ENCODE measurements at places on chromosomes 3 and 15. TPM values are rescaled to one million over a fixed set of nuclear protein-coding genes. Genes with fewer than 3 reads are reported as not detected.

Gene ACOX2
- total RNA-seq = not detected

Gene IQCF5
- not detected for total RNA-seq

Gene SLC27A2
- 25.2 TPM for total RNA-seq

DNA sequence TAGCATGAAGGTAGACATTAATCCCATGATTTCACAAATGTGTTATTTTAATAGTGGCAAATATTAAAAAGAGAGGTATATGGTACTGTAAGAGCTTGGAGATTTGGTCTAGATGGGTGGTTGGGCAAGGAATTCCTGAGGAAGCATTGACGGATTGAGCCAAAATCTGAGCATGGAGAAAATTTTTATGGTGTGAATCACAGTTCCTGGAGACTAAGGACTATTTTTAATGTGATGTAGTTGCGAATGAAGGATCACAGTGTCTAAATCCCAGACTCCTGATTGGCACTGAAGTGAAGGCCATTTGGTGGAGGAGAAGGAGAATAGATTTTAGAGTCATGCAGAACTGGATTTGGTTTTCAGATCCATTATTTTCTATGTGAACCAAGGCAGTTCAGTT lies 188.7 kb upstream of the FEZF2 start:
- DNase-seq = no peak

DNA sequence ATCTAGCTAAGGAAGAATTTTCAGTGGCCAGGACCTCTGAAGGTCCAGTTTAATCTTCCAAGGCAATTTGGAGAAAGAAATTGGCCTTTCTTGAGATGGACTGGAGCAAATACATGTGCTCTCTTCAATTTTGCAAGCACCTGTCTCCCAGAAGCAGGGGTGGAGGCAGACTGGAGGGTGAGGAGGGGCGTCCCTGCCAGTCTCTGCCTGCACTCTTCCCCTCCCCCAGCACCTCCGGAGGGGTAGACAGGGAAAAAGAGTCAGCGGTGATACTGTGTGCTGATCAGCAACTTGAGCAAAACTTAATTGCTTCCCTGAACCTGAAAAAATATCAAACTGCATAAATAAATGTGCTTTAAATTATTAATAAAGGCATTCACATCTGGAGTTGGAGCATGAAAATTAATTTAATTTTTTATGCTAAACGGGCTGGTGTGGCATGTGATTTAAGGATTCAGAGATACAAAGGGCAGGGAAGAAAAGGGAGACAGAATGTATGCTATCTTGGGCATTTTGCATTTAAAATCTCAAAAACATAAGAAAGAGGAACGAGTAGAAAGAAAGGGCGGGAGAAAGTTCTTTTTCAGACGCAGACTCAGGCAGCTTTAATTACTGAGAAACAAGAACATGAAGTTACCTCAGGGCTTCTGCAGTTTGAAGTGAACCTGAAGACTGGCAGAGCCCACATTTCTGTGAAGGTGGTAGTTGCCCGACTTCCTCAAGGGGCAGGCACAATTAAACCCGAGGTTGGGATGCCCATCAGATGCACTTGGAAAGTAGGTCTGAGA lies 319.7 kb downstream of the UACA start:
- no peak for DNase-seq

GRCh38 chr3:120443626-120444123 lies 7.1 kb downstream of the FSTL1 start:
- no peak for DNase-seq

All from activated naive CD4-positive, alpha-beta T cell treated with anti-CD3 and anti-CD28 coated beads for 36 hours (primary cell).